Right forelimb (tissue), 1 donor: ENCODE measurements at places on chromosomes 2 and 18.

GRCh38 chr2:217357886-217358620 is 498.2 kb upstream of the TNP1 start:
- DNase-seq, result no peak

DNA sequence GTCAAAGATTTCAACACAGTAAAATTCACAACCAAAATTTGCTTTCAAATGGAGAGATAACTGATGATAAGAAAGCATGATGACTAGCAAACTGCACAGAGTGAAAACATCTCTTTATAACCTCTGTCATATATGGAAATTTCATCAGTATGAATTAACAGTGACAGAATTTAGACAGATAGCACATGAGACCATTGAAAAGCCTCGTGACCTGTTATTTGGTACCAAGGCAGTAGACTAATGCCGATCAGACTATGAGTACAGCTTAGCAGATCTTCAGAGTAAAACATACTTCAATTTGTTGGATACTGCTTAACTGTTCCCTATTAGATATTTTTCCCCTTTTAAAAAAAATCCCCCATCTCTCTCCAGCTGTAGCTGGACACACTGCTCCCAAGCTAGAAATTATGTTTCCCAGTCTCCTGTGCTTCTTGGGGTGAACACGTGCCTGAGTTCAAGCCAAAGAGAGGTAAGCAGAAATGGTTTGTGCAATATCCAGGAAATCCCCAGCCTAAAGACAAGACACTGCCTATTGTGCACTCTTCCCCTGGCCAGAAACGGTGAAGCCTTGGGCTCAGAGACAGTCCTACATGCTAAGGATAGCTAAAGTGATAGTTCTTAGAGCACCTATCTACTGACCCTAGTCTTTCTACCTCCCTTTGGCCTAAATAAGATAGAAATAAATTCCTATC is 256.1 kb downstream of the NCKAP5 start:
- no peak for DNase-seq

DNA sequence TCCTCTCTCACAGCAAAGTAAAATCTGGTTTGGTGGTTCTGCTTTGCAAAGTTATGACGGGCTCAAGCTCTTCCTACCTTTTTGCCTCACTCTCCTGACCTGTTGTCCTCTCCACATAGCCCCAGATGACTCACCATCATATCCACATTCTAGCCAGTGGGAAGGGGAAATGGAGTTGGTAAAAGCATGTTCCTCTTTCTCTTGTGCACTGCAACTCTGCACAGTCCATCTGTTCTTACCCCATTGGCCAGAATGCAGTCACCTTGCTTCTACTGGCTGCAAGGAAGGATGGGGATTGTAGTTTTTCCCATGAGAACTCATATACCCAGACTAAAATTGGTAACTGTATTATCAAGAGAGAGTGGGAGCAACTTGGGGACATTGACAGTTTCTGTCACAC is 50.4 kb upstream of the SMIM21 start:
- DNase-seq, result no peak

- DNase-seq, result no peak
Measured at GRCh38 chr2:24026233-24026632, 16.3 kb downstream of the MFSD2B start.

DNA sequence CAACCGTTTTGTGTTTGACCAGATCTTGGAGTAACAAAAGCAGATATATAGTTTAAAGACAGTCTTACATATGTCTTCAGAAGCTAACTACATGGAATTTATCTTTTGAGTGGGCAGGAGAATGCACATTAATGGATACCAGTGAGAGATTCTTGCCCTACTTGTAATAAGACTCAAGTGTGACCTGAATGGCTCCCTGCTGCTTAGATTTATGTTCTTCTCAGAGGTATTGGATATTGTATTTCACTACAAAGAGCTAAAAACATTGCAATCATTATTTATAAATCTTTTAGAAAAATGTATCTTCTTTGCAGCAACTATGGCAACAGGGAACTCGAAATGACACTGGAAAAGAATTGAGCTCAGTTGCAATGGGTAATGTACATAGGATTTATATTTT is 227.7 kb downstream of the LRRTM4 start:
- no peak for DNase-seq

DNA sequence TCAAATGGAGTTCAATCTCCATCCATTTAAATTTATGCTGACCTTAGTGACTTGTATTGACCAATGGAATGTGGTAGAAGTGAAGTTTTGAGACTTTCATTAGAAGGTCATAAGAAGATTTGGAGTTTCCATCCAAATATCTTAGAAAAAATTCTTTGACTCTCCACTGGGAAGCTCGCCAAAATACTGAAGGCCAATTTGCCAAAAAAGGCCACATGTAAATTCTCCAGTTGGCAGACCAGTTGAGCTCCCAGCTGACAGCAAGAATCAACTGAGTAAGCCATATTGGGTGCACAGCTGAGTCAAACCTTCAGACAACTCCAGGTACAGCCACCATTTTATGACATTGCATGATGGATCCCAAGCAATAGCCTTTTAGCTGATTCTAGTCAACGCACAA is 228.3 kb upstream of the SETBP1 start:
- no peak for DNase-seq

GRCh38 chr2:20470211-20470610 is 23.3 kb downstream of the RHOB start:
- peak; percentile 11 for DNase-seq

DNA sequence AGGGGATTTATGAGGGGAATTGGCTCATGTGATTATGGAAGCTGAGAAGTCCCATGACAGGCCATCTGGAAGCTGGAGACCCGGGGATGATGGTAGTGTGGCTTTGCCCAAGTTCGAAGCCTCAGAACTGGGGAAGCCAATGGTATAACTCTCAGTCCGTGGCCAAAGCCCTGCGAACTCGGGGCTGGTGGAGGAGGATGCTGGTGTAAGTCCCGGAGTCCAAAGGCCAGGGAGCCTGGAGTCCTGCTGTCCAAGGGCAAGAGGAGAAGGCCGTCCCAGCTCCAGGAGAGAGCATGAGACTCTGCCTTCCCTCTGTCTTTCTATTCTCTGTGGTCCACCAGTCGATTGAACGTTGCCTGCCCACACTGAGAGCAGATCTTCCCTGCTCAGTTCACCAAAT is 43.2 kb upstream of the CABLES1 start:
- DNase-seq, result no peak

- no peak for DNase-seq
Measured at GRCh38 chr2:164542581-164543021, 78.7 kb downstream of the GRB14 start.

- no peak for DNase-seq
Measured at GRCh38 chr18:52553441-52553840, 213.4 kb downstream of the DCC start.

DNA sequence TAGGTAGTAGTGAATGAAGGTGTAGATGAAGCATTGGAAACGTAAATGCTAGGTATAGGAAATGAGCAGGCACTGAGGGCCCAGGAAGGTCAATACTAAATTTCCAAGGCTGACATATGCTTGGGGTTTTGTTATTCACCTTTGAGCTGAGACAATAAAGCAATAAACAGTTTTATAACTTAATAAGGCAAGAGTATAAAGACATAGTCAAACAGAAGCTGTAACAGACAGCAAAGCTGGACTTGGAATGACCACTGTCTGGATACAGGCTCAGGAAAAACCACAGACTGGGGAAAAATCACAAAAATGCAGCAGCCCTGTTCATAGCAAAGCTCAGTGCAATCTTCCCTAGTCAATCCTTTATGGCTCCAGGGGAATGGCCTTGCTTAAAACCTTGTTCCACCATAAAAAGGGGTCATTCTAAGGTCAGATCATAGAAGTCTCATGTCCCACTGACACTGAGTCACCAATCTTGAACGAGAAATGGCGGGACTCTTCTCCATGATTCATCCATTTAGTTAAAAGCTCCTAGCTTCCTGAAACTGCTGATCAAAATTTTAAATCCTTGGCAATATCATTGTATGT is 493.3 kb downstream of the CMPK2 start:
- DNase-seq, result no peak
